ENCODE measurements at places on chromosomes 13 and 19.

- no peak for DNase-seq
Measured at GRCh38 chr19:48391100-48392005, at the start of gene KDELR1. Gene KDELR1, minus strand, starts transcription at chr19:48391551. Its CDS starts 193 bp downstream, at chr19:48391358.

DNA sequence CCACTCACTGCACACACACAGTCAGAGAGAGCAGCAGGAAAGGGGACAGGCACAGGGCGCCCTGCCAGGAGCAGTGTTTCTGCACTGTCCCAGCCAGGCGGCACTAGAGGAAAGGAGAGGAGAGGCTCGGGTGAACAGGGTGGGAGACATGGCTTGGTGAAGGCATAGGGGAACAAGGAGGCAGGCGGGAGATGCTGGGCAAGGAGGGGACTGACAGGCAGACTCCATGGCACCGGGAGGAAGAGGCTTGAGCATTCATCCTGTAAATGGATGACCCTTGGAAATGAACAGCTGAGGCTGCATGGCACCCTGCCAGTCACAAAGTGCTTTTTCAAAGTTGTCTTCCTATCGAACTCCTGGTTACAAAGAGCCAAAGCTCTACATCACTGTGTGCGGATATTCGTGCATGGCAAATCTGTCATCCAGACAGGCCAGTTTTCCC, 22.4 kb downstream of the MED26 start:
- DNase-seq = no peak

DNA sequence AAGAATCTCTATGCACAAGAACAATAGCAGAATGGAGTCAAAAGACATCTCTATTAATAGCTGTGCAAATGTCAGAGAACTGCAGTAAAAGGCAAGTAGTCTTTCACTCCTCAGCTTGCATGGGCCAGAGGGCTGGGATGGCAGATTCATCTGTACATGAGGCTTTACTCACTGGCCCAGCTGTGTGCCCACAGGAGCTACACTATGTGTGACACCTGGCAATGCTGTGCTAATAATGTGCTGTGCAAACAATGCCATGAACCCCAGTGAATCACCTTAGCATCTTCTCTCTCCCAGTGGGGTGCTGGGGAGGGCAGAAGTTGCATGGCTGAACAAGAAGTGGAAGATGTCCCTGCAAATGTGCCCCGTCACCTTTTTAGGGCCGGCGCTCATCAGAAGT, 73.1 kb downstream of the KL start:
- no peak for DNase-seq

GRCh38 chr13:67421475-67421874, 191.3 kb upstream of the PCDH9 start:
- no peak for DNase-seq

GRCh38 chr19:33767898-33768413, 28.7 kb upstream of the KCTD15 start:
- DNase-seq = no peak

- DNase-seq = no peak
Measured at GRCh38 chr13:113921763-113922162, 52.1 kb downstream of the C13orf46 start.

DNA sequence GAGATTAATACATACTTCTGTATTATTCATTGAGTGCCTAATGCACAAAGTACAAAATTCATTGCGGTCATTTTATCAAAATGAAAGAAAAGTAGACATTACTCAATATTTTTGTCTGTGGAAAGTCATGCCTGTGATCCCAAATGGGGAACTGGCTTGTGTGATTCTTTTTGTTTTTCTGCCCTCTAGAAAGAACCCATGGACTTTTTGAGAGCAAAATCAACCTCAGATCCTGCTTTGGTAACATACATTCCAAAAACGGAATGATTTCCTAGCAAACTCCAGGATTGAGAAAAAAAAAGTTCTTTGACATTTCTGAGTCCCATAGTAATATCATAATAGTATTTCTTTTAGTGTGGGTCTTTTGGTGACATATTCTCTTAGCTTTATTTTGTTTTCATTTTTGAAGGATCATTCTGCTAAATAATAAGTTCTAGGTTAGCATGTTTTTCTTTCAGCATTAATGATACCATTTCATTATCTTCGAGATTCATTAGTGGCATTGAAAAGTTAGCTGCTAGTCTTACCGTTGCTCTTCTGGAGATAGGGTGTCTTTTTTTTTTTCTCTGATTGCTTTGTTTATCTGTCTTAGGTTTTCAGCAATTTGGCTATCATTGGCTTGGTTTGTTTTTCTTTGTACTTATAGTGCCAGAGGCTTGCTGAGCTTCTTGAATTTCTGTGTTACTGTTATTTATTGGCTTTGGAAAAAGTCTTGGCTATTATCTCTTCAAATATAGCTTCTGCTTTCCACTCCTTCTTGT, 102.4 kb upstream of the CSNK1A1L start:
- no peak for DNase-seq

GRCh38 chr13:59774491-59774971, 389.2 kb downstream of the DIAPH3 start:
- no peak for DNase-seq

- no peak for DNase-seq
Measured at GRCh38 chr13:102862624-102863210, 16.9 kb downstream of the ERCC5 start.

DNA sequence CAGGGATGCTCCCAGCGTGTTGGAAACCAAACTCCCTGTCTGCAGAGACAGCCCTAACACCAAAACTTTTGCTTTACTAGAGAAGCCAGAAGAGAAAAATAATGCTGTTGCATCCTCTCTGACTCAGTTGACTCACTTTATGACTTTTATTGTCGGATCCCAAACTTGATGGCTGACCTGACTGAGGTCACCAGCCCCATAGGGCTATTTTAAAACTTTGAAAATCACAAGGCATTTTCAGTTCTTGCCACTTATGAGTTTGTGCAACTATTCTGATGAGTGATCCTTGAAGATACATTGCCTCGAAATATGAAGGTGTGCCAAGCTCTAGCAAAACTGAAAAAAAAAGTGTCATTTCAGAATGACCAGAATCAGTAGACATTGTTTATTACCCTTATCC, 320.2 kb downstream of the DLEU7 start:
- DNase-seq = no peak

DNA sequence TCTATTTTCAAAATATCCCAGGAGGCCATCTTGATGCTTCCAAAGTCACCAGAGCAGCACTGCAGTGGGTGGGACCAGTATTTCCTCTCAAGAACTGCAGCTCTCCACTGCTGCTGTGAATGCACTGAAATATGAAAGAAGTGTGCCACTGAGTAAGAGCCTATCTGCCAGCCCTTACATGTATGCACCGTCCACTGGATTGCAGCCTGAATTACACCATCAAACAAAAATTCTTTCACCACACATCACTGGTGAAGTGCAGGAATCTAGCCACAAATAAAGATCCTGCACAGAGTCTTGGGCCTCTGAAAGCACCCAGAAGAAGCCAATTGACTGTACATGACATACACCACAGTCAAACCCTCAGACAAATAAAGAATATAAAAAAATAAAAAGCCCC, 249.0 kb downstream of the LHFPL6 start:
- DNase-seq = no peak

- no peak for DNase-seq
Measured at GRCh38 chr13:26988059-26988769, 183.4 kb downstream of the USP12 start.

DNA sequence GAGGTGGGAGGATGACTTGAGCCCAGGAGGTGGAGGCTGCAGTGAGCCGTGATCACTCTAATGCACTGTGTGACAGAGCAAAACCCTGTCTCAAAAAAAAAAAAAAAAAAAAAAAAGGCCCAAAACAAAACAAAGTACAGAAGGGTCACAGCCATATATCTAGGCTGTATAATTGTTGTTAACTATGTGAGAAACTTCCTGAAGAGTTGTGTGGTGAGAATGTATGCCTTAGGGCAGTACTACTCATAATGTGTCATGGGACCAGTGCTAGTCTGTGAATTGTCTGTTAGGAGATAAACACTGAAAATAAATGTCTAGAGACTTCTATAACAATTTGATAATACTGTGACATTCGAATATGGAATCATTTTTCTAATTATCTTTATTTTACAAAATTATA, 43.1 kb downstream of the PAN3 start:
- no peak for DNase-seq

GRCh38 chr13:45918597-45918996, 67.0 kb upstream of the SIAH3 start:
- DNase-seq = no peak

DNA sequence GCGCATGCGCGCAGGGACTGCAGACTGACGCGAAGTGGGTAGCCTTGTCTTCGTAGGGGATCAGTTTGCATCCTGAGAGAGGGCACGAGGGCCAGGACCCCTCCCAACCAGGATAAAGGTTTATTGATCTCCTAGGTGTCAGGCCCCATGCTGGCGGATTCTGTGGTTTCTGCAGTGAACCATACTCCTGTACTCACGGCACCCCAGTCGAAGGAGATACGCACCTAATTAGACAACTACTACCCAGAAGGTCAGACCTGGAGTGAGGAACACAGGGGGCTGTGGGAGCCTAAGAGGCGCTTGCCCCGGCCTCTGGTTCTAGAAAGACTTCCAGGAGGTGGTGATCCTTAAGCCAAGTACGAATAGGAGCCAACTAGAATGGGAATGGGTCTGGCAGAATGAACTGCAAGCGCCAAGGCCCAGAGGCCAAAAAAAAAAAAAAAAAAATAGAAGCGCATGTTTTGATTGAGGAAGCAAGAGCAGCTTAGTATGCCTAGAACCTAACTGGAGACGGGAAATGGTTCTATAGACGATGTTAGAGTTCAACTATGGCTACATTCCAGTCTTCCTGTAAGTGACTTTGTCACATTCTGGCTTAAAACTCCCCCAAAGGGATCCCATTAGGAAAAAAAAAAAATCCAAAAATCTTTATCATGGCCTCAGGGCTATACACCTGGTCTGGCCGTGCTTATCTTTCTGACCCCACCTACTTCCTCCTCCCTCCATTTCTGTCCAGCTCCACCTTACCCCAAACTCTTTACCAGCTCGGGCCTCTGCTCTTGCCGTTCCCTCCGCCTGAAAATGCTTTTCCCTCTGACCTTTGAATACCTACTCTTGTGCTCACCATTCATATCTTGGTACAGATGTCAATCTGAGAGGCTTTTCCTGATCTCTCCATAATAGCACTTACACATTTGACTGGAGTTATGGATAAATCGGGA, 902 bp upstream of the ZNF428 start:
- no peak for DNase-seq

- DNase-seq = no peak
Measured at GRCh38 chr19:2724148-2724557, 3.0 kb upstream of the DIRAS1 start.

DNA sequence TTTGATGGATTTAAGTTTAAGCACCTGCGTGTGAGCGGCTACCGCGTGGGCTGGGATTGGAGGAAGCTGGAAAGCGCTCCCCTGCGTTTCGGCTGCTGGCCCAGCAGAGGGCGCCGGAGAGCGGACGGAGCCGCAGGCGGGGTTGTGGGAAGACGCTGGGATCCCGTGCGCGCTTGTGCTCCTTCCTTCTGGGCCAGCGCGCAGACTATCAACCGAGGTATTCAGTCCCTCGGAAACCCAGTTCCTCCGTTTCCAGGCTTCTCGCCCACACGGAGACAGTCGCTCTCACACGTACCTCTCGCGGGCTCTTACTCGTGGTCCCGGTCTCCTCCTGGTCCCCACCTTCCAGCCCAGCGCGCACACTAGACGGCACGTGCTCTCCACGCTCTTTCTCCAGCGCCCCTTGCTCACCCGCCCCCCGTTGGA, 28.8 kb downstream of the EPN1 start:
- no peak for DNase-seq

DNA sequence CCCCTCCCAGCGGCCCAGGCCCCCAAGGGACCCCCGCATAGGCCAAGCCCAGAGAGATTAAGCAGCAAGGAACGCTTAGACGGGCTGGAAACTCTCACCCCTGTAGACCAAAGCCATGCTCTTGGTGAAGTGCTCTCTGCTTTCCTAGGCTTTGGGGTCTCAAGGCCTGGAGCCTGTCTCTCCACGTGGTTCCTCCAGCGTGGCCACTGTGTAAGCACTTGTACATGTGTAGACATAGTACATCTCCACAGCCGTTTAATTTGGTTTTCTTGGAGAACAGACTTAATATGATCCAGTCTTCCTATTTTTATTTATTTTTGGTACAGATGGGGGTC, 1.1 kb downstream of the NUDT19 start:
- no peak for DNase-seq

DNA sequence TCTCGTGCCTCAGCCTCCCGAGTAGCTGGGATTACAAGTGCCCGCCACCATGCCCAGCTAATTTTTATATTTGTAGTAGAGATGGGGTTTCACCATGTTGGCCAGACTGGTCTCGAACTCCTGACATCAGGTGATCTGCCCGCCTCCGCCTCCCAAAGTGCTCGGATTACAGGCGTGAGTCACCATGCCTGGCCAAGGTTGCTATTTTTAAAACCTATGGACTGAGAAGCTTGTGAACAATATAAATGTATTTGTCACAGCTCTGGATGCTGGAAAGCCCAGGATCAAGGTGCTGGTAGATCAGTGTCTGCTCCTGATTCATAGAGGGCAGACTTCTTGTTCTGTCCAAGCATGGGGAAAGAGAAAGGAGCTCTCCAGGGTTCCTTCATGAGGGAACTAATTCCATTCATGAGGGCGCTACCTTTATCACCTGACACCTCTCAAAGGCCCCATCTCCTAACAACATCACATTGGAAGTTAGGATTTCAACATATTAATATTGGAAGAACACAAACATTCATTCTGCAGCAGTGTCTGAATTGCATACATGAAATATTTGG, 16.1 kb downstream of the CARD8 start:
- DNase-seq = no peak

DNA sequence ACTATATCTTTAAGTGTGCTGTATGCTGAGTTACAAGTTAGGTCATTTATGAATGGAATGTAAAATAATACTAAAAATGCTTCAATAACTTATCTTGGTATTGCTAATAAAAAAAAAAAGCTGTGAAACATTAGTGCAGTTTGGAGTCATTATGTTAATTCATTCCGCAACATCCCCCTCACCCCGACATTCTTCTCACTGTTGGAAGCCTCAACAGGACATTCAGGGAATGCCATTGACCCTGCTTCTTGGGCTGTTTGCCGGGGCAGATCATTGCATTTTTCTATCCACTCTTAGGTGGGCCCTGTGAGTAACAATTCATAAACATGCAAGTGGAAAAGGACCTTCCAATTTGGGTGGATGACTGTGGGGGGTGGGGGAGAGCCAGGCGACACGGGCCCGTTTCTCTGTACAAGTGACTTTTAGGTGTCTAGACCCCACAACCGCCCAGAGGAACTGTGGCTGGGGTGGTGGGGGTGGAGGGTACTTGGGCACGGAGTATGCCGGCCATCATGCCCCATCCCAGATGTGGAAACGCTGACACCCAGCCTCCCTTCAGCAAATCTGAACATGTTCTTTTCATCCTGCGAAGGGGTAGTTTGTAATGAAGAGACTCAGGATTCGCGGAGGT, 185.9 kb downstream of the ZNF536 start:
- DNase-seq = no peak

GRCh38 chr19:15129856-15130585, 22.8 kb downstream of the SYDE1 start:
- no peak for DNase-seq

All from GM12864 (cell line).